Activated T-helper 1 cell treated with anti-CD3 and anti-CD28 coated beads, Interleukin-12 subunit alpha, Interleukin-12 subunit beta, Interleukin-2, Interleukin-4 antibody, amounts not matched to agents 30 ng/mL and 10 ng/mL and 1 ng/mL, durations not matched to agents 14 hours and 24 hours and 36 hours (primary cell): ENCODE measurements at places on chromosomes 1 and 21. TPM values are rescaled to one million over a fixed set of nuclear protein-coding genes. Genes with fewer than 3 reads are reported as not detected.

The RXFP4 gene
- total RNA-seq, result 0.16 TPM in 1 of 2 replicates, not detected in the other

The LENEP gene
- total RNA-seq, result 1.5 and 1.8 TPM in 2 replicates

DNA sequence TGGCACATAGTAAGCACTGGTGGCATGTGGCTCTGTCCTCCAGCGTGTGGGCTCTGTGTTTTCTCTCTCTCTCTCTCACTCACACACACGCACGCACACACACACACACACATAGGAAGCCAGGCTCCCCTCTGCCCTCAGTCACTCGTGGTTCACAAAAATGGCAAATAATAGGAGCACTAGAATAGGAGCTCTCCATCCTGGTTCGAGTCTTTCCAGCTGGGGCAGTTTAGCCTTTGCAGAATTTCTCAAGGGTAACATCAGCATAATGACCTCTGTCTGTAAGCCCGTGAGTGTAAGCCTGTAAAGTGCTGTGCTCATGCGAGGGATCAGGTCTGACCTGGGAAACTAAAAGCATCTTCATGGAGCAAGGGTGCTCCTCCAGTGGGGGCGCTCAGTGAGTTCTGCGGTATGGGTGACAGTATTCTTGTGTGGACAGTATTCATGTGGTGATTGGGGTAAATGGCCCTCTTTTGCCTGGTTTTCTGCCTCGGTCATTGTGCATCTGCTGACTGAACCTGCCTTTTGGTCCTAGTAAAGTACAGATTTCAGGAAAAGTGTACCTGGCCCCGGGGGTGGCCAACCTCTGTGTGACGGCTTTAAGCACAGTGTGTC lies 842 bp upstream of the ZC3H12A start:
- DNase-seq, result no peak

GRCh38 chr1:229075716-229076115 lies 195.2 kb upstream of the RAB4A start:
- DNase-seq, result no peak

DNA sequence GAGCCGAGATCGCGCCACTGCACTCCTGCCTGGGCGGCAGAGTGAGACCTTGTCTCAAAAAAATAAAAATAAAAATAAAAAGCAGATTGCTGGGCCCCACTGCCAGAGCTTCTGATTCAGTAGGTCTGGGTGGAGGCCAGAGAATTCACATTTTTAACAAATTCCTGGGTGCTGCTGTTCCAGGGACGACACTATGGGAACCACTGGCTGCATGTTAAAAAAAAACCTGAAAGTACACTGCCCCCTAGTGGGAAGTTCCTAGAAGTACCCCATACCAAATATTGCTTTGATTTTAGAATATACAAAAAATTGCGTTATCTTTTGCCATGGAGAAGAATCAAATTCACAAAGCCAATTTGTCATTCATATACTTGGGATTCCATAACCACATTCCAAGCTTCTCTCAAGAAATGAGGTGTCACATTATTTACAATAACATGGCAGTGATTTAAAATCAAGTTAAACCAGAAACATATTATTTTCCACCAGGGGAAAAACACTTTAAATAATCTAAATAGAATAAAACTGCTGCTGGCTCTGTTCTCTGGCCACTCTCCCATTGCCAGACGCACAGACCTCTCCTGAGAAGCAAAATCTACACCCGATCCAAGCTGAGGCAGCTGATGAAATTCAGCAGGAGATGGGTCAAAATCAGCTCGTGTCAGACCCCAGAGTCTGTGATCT lies 27.4 kb downstream of the SYF2 start:
- no peak for DNase-seq

DNA sequence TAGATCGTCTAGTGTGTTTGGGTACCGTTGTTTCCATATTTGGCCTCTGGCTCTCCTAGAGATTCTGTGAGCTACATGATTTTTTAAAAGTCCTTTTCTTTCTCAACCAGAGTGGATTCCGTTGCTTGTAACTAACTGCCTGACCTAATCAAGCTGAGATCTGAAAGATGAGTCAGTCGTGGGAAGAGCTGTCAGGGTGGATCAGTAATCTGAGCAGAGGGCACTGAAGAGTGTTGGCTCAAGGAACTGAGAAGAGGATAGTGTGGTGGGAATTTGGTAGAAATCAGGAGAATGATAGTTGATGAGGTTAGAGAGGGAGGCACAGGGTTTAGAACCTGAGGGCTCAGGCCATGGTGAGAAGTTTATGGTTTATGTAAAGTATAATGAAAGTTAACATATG lies 52.2 kb downstream of the TRAF5 start:
- DNase-seq, result no peak

GRCh38 chr1:7084232-7084894 lies 299.1 kb downstream of the CAMTA1 start:
- no peak for DNase-seq
